HCT116 (cell line): ENCODE measurements at places on chromosomes 2 and 18. TPM values are rescaled to one million over a fixed set of nuclear protein-coding genes. Genes with fewer than 3 reads are reported as not detected.
A peak's percentile ranks its signal among the peaks of the same experiment; 100 is the strongest.

ASIC4 gene
- 2.1 TPM for total RNA-seq

RAD51AP2 gene
- 0.10 TPM for total RNA-seq

DNA sequence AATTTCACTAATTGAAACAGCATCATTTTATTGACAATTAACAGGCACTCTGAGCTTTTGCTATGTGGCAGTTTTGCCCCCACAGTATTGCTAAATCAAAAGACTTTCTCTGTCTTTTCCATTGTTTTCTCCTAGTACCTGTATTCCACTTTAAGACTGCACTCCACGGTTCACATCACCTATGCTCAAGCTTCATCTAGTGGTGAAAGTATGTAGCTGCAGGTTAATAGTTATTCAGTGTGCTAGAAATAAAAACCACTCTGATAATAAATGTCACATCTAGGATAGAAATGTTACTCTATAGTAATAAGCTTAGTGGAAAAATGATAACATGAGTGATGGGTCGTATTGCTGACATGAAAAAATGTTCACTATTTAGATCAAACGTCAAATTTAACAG lies 24.6 kb downstream of the ARL6IP6 start:
- DNase-seq = peak; percentile 8

- no peak for DNase-seq
These were observed 60.2 kb downstream of the MYT1L start for GRCh38 chr2:2270808-2271415.

OTX1 gene
- total RNA-seq = 13.1 TPM

ZC3H6 gene
- total RNA-seq = 7.0 TPM

DNA sequence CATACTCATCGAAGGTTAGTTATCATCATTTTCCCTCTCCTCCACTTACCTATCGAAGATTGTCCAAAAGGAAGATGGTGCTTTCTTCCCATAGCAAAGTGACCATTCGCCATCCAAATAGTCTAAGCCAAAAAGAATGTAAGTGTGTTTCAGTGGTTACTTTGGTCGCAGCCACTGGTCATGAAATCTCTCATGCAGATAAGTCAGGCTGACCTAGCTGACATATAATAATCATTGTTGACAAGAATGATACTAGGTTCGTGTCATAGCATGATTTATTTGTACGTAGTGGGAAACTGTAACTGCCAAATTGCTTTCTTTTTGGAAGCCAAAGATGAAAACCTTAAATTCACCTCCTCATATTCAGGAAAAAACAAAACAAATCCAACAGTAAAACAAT lies 89.6 kb upstream of the PMAIP1 start:
- no peak for DNase-seq

GRCh38 chr2:112602917-112603316 lies 18.5 kb downstream of the CHCHD5 start:
- no peak for DNase-seq

EN1 gene
- total RNA-seq = not detected

PDK1 gene
- 21.3 TPM for total RNA-seq

POTEI gene
- total RNA-seq = 1.2 TPM

GRCh38 chr2:52083214-52083613 lies 1051.3 kb upstream of the NRXN1 start:
- DNase-seq = peak; percentile 86

DNA sequence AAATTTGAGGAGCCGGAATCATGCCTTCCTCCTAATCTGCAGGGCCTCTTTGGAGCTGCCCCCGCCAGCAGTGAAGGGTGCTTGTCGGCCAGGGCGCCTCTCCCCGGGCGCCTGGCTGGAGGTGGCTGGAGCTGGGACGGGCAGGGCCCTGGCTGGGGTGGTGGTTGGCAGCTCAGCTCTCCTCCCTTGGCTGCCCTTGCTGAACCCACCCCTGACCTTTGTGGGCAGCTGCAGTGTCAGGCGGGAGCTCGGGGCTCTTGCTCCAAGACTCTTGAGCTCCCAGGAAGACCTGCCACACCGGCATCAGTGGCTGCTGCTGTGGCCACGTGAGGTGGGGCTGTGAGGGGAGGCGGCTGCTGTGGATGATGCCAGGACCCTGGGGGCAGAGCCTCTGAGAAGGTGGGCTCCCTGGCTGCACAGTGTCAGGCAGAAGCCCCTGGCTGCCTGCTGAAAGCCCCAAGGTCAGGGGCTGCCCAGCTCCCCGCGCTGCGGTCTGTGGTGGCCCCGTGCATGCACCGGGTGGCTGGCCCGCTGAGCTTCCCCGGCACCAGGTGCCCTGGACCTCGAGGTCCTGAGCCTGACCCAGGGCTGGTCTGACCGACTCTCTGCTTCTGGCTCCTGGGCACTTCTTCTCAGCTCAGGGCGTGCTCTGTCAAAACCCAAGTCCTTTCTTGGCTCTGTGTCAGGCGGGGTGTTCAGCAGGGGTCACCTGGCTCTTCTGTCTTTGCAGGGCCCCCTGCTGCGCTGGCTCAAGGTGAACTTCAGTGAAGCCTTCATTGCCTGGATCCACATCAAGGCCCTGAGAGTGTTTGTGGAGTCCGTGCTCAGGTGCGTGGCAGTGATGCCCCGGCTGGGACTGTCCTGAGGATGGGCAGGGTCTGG lies 34.5 kb downstream of the PDIA6 start:
- no peak for DNase-seq

GRCh38 chr2:165870346-165870745 lies 76.3 kb upstream of the GALNT3 start:
- DNase-seq = no peak

- peak; percentile 44 for DNase-seq
These were observed 52.5 kb downstream of the AQP4 start for GRCh38 chr18:26813043-26813442.

- DNase-seq = no peak
These were observed 22.1 kb downstream of the ABHD3 start for GRCh38 chr18:21682371-21683051.

DNA sequence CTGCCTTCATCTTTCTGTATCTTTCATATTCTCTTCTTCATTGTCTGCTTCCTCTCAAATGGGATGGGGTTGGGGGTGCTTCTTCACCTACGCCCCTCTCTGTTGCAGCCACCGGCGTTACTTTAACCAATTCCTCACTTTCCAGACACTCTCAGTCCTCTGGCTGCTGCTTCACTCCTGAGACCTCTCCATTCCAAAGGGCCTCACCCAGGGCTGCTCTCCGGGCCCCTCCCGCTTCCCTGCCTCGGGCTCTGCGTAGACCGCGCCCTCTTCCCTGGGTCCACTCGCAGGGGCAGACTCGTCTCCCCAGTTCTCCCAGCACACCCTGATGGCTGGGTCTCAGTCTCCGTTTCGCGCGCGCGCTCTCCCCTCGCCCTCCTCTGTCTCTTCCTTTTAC lies 926 bp downstream of the SERPINB8 start:
- no peak for DNase-seq

GRCh38 chr2:174563530-174564282 lies 33.9 kb downstream of the WIPF1 start:
- DNase-seq = no peak

DNA sequence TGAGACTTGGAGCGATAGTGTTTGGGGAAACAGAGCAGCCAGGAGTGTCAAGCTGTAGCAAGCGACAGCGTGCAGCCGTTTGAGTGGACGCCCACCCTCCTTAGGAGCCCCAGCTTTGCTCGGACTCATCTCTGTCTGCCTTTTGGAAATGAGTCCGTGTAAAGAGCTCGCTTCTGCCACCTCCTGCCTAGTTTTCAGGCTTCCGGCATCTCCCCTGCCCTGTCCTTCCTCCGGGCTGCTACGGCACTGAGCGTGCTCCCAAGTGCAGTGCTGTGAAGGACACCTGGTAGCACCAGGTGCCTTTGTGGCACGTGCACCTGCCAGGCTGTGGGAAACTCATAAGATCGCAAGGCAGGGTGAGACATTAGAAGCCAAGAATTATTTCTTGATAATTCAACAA lies 117.1 kb downstream of the RNF144A start:
- DNase-seq = no peak

PAIP2B gene
- total RNA-seq = 5.9 TPM

DNA sequence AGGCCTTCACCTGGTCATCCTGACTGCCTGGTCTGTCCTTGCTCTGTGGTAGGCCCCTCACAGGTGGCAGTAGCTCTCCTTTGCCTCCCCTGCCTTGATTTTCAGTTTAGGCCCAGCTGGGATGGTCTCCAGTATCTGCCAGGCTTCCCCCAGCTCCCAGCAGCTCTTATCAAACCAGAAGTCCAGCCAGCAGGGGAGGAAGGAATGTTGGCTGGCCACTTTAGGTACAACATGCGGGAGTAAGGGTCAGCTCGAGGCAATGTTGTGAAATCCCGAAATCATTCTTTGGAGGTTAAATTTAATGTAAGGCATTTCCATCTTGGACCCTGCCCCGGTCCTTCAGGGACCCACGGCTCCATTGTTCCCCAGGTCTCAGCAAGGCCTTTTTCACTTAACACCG lies 16.8 kb downstream of the ATP6V1C2 start:
- no peak for DNase-seq

DNA sequence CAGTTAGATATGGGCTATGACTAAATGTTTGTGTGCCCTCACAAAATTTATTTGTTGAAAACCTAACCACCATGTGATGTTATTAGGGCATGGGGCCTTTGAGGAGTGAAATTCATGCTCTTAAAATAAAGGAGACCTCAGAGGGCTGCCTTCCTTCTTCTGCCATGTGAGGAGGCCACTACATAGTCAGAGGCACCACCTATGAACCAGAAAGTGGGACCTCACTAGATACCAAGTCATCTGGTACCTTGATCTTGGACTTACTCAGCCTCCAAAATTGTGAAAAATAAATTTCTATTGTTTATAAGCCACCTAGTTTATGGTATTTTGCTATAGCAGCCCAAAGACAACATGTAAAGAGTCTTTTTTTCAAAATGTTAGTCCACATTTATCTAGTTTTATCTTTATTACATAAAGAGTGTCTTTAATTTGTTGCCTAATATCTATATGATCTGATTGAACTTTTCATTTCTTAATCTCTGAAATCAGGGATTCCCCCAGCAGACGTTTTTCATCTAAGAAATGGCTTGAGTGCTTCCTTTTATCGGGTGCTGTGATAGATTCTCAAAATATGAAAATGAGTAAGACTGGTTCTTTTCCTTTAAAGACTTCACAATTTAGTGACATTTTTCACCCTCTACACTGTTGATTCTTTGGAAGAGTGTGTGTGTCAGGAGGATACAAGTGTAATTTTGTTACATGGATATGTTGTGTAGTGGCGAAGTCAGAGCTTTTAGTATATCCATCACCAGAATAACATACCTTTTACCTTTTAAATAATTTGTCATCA lies 34.2 kb downstream of the PMS1 start:
- DNase-seq = no peak

DNA sequence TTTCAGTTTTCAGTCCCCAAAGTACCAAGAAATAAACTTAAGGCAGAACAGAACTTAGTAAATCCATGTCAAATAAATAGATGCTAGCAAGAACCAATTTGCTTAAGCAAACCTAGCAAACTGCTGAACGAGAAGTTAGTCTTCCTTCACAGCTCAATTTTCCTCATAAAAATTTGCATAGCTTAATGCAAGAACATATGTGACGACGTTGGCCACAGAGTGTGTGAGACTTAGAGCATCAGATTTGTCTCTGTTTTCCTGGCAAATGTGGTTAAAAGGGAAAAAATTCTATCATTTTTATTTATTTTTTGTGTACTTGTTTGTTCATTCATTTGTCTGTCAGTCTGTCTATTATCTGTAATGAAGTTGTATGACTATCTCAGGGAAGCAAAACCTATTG lies 485.7 kb downstream of the THSD7B start:
- DNase-seq = no peak

STAT4 gene
- total RNA-seq = 2.0 TPM

DNA sequence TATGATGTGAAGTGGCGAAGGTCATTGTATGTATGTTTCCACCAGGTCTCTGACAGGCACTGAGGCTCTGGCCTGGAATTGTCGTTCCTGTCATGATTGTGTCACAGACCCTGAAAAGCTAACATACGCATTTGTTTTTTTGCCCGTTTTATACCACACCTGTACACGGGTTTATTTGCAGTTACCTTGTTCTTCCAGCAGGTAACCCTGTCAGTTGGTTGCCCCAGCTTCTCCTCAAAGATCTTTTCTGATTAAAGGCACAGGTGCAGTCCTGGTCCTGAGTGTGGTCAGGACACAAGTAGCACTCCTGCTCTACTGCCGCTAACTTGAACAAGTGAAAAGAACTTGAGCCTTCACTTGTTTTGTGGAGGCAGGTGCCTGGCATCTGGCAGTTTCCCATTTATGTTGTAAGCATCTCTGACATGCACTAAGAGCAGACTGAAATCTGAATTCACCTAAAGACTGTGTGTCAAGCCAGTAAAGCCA lies 19.9 kb downstream of the CD8A start:
- DNase-seq = no peak

PLCL1 gene
- total RNA-seq = 0.07 TPM

- DNase-seq = no peak
These were observed 36.9 kb upstream of the BMPR2 start for GRCh38 chr2:202339071-202339870.

GRCh38 chr2:10333247-10333613 lies 30.5 kb downstream of the HPCAL1 start:
- no peak for DNase-seq

DNA sequence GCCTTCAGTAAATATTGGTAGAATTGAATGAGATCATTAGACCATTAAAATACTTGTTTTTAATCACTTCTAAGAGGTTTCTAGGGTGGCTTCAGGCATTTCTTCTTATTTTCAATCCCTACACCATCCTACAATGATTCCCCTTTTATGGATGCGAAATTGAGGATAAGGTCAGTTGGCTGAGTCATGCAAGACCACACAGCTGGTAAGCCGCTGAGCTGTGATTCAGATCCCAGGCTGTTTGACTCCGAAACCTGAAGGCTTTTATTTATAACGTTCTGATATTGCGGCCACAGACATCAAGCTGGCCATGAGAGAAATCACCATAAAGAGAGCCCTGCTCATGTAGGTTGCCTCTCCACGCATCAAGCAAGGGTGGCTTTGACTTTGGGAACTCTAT lies 133.4 kb downstream of the VAPA start:
- DNase-seq = no peak

DNA sequence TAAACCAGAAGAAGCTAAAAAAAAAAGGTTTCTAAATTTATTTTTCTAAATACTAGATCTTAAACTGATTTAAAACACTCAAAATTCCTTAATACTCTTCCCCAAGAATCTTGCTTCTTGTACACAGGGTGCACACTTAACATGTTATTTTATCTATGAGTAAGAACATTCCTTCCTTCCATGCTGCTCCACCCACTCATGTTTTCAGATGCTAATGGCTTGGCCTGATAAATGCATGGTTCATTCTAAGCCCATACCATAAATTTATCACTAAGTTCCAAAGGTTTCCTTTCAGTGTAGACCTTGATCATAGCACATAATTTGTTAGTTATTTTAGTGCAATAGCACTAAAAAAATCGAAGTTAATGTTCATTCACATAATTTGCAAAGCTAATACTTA lies 8.1 kb downstream of the FBXO48 start:
- DNase-seq = no peak
